Type B pancreatic cell (in vitro differentiated cells): ENCODE measurements at places on chromosomes 6 and 20. TPM values are rescaled to one million over a fixed set of nuclear protein-coding genes. Genes with fewer than 3 reads are reported as not detected.

Gene PACRG
- 1.6 and 5.6 TPM in 2 replicates for total RNA-seq

Gene FAM83C
- not detected in 2 replicates for total RNA-seq

Gene C6orf163
- total RNA-seq: 3.3 and 4.7 TPM in 2 replicates

Gene TREM1
- total RNA-seq: not detected in 2 replicates
